ENCODE measurements at places on chromosomes 12 and 14.

DNA sequence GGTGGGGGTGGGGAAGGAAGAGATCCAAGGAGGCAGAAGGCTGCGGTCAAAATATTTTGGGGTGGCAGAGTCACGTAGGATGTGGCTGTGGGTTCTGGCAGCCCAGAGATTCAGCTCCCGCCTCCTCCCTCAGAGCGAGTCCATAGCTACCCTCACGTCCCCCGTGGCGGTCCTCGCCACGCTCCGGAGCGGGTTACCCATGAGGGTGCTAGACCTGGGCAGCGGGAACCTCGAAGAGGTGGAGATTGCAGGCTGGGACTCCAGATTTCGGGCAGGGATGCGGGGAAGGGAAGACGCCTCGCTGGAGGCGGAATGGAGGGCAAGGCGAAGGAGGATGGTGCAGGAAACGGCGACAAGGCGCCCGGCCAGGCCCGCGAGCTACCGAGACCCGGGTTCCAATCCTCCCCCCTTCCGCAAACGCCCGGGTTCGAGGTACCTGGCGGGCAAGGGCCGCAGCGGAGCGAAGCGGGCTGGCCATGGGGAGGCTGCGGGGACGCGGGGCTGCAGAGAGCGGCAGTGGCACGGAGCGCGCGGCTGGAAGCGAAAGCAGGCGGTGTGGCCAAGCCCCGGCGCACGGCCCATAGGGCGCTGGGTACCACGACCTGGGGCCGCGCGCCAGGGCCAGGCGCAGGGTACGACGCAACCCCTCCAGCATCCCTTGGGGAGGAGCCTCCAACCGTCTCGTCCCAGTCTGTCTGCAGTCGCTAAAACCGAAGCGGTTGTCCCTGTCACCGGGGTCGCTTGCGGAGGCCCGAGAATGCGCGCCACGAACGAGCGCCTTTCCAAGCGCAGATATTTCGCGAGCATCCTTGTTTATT is 46.2 kb downstream of the BCAT1 start:
- no peak for DNase-seq

GRCh38 chr14:96191841-96192462 is 12.7 kb upstream of the BDKRB2 start:
- DNase-seq: no peak

- DNase-seq: no peak
Observed at GRCh38 chr14:77086951-77087350, 11.1 kb upstream of the CIPC start.

GRCh38 chr12:29743801-29744200 is 39.9 kb downstream of the TMTC1 start:
- DNase-seq: no peak

All from tibial nerve (tissue), 4 donors.